RPMI7951 (cell line): ENCODE measurements at places on chromosomes 11 and 22. TPM values are rescaled to one million over a fixed set of nuclear protein-coding genes. Genes with fewer than 3 reads are reported as not detected.

The NPAS4 gene
- total RNA-seq, result not detected in 2 replicates

DNA sequence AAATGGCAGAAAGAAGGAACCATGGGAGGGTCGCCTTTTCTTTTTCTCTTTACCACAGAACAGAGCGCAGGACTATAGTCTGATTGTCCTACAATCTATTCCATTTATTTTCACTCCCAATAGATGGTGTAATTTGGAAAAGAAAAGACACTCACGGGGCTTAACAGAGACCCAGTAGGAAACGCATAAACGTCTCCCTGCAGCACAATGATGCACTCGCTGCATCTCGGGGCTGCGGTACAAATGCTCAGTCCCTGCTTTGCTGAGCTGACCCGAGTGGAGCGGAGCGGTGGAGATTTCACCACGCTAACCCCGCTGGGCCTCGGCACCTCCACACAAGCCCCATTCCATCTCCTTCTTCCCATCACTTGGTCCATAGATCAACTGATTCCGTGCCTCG, 1.5 kb downstream of the FEZ1 start:
- peak; percentile 4 for DNase-seq

GRCh38 chr22:46649141-46650077, 29.2 kb downstream of the GRAMD4 start:
- no peak for DNase-seq

DNA sequence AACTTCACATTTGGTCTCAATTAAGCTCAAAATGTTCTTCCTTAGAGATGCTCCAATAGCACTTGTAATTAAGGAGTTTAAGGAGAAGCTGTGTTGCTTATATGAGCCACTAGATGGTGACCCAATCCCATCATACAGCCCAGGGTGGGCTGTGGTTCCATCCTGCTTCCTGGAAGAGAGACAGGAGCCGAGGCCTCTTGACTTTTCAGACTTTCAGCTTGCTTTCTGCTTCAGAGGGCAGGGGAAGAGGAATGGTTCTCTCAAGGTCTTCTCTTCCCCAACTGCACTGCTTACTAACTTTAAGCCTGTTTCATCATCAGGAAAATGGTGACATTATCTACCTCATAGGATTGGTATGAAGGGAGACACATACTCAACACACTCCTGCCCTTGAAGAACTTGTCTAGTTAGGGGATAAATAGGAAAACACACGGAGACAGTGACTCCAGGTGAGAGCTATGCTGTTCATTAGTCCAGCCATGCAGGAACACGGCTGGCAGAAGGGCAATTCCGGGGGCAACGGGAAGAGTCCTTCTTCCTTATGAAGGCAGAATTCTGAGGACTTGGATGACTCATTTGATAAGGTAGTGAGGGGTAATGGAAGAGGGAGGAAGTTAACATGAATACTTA, 20.1 kb downstream of the TMEM218 start:
- peak; percentile 73 for DNase-seq

- peak; percentile 87 for DNase-seq
Observed at GRCh38 chr11:114366331-114367243, 33.7 kb downstream of the C11orf71 start.

DNA sequence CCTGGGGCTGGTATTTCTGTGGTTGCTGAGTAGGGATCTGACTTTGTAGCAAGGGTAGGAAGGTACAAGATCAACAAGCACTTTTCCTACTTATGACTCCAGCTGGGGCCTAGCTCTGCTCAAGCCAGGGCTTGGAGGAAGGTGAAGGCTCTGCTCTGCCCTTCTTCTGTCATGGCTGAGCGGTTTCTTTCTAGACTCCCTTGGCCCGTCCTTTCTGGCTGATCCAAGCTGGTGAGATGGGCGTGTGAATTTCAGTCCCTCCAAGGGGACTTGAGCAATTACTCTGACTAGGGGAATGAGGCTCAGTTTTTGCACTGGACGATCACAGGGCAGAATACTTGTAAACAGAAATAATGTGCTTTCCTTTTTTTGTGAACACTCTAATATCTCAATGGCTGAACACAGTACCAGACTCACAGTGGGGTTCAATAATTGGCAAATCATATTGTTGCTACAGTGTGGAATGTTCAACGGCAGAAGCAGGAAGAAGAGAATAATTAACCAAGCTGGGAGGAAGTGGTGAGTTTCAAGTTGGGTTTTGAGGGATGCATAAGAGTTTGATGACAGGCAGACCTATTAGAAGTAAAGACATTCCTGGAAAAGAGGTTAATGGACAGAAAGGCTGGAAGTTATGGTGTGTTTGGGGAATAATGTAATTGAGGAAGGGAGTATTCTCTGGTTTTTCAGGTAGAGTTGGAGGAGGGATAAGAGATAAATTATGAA, 507.6 kb downstream of the MIAT start:
- DNase-seq, result no peak

The UPK3A gene
- total RNA-seq, result not detected in 2 replicates

The KCNE3 gene
- 1.3 and 1.9 TPM in 2 replicates for total RNA-seq

DNA sequence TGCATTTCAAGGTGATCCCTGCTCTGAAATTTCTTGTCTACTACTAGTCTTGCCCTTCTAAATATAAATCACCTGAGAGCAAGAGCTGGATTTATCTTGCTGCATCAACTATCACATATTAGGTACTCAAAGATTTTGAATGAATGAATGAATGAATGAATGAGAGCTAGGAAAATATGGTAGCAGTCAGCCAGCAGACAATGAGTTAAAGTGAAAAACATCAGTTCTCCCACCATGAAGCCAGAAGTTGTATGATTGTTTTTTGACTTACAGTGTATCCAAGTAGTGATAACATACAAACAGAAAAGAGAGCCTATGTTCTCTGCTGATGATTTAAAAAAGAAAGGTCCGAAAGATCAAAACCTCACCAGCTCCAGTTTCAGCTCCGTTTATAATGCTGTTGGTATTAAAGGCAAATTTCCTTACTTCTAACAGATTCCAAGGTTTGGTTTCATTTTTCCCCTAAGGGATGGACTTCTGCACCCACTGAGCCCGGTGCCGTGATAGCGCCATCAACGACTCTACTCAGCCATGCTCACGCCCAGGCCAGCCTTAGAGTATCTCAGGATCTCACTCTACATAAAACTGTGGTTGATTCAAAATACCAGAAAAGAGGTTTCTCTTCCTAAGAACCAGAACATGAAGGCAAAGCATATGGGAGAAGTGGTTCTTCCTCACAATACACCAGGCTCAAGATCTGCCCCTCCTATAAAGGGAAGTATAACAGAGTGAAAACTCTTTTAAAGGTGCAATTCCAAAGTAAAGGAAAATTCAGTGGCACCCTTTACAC, 92.0 kb downstream of the SGSM3 start:
- DNase-seq, result no peak
